NCI-H1694 (cell line): ENCODE measurements at places on chromosomes 12 and 14.

DNA sequence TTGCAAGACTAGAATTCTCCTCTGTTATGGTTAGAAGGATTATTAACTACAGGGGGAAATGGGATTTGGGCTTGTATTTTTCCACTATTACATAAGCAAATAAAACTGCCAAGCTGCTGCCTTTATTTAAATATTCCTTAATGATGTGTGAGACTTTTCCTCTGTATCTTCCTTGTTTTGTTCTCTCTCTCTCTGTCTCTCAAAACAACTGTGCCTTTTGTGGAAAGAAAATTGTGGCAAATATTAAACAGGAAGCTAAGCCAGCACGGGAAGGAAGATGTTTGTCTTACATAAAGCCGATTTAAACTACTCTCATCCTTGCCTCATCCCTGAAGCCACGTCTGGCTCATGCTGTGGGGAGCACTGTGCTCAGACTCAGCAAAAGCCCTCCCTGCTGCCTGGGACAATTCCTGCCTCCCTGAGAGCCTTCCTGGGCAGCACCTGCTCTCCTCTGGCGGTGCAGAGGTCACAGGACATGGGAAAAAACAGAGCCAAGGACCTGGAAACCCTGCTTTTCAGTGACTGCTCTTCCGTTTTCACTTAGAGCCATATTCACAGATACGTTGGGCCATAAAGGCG, 237.2 kb downstream of the SLC15A4 start:
- DNase-seq: no peak

GRCh38 chr12:19198272-19198671, 68.7 kb downstream of the PLEKHA5 start:
- DNase-seq: no peak

- DNase-seq: peak; percentile 61
These were observed at the start of gene BICDL1 for GRCh38 chr12:119988472-119989360. TSS of gene BICDL1 (plus strand) at chr12:119989236. CDS start at chr12:119989869, 633 bp downstream.

- no peak for DNase-seq
These were observed 4.3 kb upstream of the MYF6 start for GRCh38 chr12:80702889-80703805.

GRCh38 chr12:120534703-120535655, 823 bp downstream of the RNF10 start:
- no peak for DNase-seq

- DNase-seq: peak; percentile 27
These were observed 60.4 kb upstream of the FAR2 start for GRCh38 chr12:29088611-29089219.

GRCh38 chr12:106364261-106364660, 6.7 kb downstream of the POLR3B start:
- DNase-seq: no peak

GRCh38 chr14:23058654-23059504, 1.6 kb upstream of the CDH24 start:
- no peak for DNase-seq

GRCh38 chr12:91630596-91631293, 448.1 kb upstream of the DCN start:
- no peak for DNase-seq

DNA sequence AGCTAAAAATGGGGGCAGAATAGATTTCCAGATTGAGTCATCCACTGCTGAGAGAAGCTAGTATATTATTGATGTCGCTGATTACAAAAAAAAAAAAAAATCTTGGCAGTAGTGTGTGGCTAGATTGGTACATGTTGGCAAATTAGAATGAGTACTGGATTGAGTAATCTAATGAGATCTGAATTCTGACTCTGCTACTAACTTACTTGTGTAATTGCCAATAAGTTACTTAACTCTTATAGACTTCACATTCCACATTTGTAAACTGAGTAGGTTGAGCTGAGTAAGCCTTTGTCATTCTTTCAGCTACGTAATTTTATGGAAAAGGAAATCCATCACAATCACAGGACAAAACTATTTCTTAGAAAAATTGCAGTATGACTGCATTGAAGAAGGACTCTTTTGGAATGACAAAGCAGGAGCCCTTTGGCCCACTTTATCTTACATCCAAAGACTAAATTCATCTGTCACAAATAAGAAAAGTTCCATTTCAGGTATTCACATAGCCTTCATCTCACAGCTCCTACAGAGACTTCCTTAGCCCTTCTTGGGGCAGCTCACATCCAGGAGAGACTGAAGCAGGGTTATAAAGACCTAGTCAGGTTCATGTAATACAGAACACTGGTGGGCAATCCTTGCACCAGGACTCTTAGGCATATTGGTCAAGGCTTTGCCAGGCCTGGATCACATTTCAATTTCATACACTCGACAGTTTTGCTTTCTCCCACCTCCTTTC, 197.3 kb upstream of the CPNE8 start:
- DNase-seq: no peak

DNA sequence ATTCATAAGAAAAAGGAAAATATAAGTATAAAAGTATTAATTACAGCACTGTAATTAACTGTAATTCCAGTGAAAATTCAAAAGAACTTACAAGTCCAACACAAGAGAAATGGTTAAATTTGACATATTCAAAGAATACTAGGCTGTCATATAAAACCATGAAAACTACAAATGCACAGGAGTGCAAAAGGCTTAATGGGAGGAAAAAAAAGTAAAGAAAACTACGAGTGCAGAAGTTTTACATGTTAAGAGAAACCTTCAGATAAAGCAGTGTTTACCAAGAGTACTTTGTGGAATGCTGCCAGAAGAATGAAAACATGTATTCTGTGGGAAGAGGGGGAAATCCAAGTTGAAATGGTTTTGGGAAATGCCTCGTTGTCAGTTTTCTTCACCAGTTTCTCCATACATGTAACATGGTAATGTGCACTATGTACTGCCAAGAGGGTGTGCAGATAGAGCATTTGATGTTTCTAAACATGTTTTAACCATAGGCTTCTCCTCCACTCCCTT, 9.1 kb downstream of the HEATR5A start:
- no peak for DNase-seq

DNA sequence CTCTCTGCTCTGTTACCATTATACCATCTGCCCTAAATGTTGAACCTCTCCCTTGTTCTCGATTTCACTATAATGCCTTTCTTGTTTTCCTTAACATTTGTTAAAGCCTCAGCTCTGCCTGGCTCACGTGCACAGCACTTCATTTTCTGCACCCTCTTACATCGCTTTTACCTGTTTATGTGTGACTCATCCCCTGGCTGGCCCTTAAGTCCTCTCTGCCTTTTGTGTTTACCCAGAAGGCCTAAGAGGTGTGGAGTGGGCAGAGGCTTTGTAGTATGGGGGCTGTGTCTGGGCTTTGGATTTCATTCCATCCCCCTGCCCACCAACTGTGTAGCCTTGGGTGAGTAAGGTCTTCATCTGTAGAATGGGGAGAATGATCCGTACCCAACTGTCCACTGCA, 36.5 kb downstream of the UBE3B start:
- no peak for DNase-seq

GRCh38 chr14:54146601-54147000, 190.0 kb upstream of the BMP4 start:
- no peak for DNase-seq

DNA sequence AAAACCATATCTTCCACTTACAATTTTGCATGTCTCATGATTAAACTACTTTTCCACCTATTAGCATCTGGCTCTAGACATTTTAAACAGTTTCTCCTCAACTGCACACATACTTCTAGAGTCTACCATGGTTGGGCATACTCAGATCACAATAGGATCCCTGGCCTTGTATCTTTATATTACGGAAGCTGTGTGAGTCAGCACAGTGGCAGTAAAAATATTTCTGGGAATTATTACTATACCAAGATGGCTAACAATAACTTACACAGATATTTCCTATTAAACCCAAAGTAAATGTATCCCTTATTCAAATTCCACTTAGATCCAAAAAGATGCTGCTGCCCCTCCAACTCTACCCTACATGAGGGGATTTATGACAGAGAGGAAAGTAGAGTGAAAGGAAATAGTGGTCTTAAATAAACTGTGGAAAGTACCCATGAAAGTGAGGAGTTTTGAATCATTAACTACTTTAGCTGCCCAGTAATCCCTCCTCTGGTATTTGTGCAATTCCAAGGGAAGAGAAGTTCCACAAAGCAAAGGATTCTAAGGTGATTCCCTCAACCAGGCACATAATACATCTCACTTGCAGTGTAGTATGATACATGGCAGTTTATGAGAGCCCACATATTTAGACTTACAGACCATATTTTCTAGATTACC, 14.0 kb upstream of the CPSF6 start:
- DNase-seq: no peak

- no peak for DNase-seq
These were observed 31.7 kb downstream of the RTRAF start for GRCh38 chr14:52020866-52021717.

DNA sequence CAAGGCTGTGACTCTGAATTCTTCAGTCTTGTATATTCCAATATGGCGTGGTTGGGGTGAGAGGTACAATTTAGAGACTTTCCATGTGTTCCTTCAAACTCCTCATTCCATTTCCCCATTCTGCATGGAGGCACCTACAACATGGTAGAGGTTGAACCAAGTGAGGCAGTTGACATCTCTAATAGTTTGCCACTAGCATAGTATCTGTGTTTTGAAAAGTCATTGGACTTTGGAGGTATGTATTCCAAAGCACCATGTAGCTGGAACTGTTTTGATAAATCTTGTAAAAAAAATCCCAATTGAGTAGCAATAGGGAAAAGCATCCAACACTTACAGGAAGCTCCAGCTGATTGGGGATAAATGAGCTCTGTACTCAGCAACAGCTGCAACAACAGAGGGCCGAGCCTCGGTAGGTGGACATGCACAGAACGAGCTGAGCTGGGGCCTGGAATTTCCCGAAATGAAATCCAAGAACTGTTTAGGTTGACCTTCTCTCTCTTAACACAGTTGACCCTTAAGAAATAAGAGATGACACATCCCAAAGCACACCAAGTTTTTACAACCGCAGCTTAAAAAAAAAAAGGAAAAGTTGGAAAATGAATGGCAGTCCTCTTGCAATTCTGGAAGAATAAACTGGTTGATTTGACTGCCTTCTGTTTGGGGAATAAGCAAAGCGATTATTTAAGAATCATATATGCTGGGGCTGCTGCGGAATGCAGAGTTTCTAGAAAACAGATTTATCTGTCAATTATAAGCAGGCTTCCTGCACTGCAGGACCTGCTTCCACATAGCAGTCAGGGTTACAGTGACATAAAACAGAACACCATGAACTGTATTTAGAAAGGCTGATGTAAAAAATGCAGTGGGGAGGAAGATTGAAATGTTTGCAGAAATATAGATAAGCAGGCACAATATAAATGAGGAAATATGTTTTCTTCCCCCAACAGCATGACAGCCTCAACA, 194.6 kb upstream of the KRR1 start:
- no peak for DNase-seq

DNA sequence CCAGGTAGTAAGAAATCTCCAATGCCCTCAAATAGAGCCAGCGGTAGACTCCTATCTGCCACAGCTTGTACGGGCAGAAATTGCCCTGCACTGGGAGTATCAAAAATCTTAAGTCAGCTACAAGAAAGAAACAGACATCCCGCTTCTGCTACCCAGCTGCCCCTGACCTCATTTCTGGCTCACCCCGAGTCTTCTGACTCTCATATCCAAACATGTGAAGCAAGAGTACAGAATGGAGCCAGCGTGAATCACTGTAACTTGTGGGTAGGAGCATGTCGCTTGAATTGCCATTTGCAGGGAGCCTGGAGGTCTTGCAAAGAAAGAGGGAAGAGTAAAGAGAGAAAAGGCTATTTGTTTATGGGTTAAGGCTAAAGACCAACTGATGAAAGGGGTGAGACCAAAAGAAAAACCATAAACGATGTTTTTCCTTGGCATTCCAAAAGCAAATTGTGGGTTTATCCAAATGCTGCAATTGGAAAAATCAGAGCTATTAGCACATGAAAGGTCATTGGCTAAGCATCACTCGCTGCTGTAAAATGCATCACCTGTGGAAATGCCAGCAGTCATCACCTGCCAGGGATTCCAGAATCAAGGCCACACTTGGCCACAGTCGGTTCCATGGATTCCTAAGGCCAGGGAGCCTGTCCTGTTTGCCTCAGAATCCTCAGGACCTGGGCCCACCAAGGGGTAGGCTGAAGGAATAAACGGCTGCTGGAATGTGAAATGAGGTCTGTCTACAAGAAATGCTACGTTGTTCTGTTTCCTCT, 86.6 kb downstream of the FOXN3 start:
- DNase-seq: no peak

- DNase-seq: no peak
These were observed 12.1 kb downstream of the FGD6 start for GRCh38 chr12:95205016-95205624.

DNA sequence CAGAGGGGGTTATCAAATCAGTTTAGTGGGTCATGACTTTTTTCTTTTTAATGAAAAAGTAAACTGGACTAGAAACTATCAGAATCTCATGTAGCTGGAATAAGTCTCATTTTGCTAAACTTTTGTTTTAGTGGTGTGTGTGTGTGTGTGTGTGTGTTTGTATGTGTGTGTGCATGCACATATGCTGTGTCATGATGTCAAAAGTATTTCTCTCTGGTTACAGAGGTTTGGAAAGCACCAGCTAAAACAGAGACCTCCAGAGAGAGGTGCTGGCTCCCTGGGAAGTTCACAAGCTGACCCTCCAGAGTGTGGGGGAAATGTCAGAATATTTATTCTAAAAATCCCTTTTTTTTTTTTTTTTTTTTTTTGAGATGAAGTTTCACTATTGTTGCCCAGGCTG, 114.7 kb downstream of the LGMN start:
- no peak for DNase-seq

DNA sequence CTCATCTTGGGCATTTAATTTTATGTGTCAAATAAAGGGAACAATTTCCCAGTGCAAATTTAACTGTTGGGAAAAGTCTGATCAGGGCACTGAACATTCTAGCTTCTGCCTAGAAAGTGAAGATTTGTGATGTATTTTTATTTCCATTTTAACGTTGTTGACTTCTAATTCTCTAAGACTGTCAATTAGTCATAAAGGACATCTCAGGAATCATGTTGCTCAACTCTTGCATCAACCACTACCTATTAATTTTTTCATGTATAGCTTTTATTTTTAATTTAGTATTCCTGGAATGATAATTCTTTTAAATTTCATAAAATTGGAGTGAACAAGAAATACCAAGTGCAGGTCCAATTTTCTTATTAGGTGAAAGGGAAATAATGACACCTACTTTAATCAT, 87.9 kb upstream of the METAP2 start:
- DNase-seq: no peak

DNA sequence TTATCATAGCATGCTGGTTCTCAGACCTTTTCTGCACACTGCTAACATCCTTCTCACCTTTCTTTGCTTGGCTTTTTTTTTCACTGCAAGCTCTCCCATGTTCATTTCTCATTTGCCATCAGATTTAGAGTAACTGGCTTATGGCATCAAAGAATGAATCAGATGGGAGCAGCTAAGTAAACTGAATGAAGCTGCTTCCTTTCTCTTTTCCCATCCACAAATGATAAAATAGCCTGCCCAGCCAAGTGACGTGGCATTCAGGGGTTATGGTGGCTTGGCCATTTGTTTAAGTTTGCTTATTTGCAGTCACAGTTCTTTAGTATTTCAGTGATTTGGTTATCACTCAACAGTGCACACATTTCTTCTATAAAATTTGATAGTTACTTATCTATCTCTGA, 708.6 kb downstream of the DIO2 start:
- DNase-seq: no peak

GRCh38 chr12:111316671-111317070, 52.2 kb downstream of the PHETA1 start:
- DNase-seq: no peak

- no peak for DNase-seq
These were observed 50.9 kb upstream of the PPFIA2 start for GRCh38 chr12:81809829-81810595.
